Astrocyte of the cerebellum (primary cell): ENCODE measurements at places on chromosomes 6 and 20.

- DNase-seq, result no peak
Observed at GRCh38 chr6:101779051-101779844, 385.7 kb downstream of the GRIK2 start.

- DNase-seq, result no peak
Observed at GRCh38 chr6:55131616-55132015, 42.7 kb upstream of the HCRTR2 start.

GRCh38 chr6:74867291-74867690 is 338.6 kb downstream of the COL12A1 start:
- no peak for DNase-seq

DNA sequence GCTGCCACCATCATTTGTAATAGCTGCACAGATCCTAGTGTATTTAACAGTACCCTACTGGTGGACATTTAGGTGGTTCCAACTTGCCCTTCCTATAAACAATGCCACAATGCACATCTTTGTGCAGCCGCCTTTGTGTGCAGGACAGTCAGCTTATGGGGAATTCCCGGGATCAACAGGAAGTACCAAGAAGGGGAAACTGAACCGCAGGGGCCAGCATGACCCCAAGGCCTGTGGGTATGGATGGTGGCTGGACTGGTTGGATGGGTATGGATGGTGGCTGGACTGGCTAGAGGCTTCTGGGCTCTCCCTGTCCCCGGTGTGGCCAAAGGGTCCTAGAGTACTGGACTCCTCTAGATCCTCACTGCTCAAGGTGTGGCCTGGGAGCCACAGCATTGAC is 46.7 kb downstream of the CEBPB start:
- no peak for DNase-seq

GRCh38 chr20:50682947-50683530 is 8.3 kb downstream of the RIPOR3 start:
- DNase-seq, result no peak

DNA sequence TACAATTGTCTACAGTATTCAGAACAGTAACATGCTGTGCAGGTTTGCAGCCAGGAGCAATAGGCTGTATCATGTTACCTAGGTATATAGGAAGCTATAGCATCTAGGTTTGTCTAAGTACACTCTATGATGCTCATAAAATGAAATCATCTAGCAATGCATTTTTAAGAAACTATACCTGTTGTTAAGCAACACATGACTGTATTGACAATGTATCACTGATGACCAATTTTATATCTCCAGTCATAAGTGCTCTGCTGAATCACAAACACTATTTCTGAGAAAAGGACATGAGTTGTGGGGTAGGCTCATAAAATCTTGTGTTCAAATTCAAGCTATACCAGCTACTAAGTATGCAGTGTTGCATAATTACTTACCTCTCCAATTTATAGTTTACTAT is 501.3 kb downstream of the CD109 start:
- DNase-seq, result no peak

GRCh38 chr6:24430086-24430485 is 27.4 kb downstream of the MRS2 start:
- no peak for DNase-seq

GRCh38 chr6:125082908-125083683 is 70.5 kb upstream of the TPD52L1 start:
- DNase-seq, result no peak

DNA sequence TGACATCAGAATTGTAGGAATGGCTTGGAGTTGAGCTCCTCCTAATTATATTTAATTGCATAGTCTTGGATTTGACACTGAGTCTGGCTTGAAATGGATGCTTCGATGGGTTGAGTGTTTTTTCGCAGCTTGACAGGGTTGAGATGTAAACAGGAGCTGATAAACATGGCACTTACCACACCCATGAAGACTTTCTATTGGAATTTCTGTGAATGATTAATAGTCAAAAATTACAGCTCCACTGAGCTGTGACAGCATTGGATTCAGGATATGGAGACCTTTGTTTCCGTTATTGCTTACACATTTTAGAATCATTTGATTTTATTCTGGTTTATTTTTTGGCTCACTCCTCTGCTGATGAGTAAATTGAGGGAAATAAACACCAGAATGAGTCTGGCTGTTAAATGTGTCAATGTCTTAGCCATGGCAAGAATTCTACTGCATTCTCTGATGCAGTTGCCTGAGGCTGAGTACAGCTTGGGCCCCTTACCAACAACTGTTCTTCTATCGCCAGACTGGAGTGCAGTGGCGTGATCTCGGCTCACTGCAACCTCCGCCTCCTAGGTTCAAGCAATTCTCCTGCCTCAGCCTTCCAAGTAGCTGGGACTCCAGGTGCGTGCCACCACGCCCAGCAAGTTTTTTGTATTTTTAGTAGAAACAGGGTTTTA is 128.1 kb upstream of the DOK5 start:
- DNase-seq, result no peak

DNA sequence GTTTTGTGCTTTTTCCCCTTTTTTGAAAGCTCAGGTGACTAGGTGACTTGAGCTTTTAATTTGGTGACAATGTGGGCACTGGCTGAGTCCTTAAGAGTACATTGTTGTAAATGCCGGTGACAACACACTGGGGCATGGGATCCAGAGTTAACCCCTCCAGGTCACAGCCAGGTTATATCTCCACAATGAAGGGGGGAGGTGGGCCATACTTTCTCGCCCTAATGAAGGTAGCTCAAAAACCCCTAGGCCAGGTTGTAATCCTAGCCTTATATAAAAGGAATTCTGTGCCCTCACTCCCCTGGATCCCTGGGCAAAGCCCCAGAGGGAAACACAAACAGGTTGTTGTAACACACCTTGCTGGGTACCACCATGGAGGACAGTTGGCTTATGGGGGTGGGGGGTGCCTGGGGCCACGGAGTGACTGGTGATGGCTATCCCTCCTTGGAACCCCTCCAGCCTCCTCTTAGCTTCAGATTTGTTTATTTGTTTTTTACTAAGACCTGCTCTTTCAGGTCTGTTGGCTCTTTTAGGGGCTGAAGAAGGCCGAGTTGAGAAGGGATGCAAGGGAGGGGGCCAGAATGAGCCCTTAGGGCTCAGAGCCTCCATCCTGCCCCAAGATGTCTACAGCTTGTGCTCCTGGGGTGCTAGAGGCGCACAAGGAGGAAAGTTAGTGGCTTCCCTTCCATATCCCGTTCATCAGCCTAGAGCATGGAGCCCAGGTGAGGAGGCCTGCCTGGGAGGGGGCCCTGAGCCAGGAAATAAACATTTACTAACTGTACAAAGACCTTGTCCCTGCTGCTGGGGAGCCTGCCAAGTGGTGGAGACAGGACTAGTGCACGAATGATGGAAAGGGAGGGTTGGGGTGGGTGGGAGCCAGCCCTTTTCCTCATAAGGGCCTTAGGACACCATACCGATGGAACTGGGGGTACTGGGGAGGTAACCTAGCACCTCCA is 2.2 kb upstream of the VEGFA start:
- no peak for DNase-seq

DNA sequence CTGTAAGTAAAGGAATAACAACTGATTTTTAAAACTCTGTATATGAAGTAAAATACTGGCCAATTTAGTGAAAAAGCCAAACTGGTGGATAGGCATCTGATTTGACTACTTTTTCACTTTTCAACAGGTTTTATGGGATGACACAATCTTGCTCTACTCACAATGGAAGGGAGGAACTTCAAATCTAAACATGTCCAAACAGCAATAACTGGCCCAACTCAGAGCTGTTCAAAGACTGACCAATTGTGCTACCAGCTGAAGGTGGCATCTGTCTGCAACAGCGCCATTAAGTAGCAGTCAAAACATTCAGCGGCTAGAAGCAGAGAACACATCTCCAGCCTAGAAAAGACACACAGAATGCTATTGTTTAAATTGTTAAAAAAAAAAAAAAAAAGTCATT is 44.6 kb downstream of the SESN1 start:
- DNase-seq, result no peak

DNA sequence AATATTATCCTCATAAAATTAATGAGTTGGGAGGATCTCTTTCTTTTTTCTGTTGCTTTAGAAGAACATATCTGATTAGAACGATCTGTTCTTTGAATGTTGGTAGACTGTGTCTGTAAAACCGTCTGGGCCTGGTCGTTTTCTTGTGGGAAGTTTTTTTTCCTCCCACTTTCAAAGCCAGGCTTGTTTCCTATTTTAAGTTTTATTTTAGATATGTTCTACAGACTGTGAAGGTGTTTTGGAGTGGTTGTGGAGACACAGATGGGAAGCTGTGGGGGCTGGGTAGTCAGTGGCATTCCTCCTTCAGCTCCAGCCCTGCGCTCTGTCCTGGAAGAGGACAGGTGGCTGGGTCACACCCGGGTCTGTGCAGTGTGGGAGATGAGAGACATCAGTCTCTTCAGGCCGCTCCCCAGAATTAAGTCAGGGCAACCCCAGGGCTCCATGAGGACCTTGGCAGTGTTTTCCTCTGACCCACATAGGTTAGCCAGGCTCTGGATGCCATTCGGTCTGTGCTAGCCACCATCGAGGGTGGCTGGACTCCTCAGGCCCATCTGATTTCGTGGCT is 92.0 kb upstream of the SCP2D1 start:
- DNase-seq, result no peak

GRCh38 chr20:13249798-13250170 is 28.7 kb downstream of the ISM1 start:
- no peak for DNase-seq

GRCh38 chr6:131958542-131959470 is 7.6 kb upstream of the CCN2 start:
- DNase-seq, result no peak

- DNase-seq, result peak; percentile 8
Observed at GRCh38 chr6:29486577-29486976, 1.2 kb downstream of the MAS1L start.

DNA sequence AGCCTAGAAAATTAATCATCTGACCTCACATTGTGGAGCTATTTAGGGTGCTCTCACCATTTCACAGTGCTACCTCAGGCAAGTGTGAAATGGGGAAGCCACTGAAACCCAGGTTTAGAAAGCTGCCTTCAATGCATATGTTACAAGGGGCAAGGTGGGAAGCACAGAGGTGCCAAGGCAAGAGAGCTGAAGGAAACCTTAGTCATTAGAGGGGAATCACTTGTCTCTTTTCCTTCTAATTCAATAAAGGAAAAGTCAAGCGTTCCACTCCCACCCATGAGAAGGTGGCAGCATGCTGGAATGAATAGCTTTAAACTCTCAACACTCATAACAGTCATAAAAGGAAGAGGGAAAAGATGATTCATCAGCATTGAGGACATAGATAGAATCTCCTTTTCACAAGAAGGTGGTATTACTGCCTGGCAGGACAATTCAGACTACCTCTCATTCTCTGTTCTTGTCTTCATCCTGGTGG is 251.9 kb upstream of the IRAK1BP1 start:
- no peak for DNase-seq

GRCh38 chr20:56409521-56409920 is 2.5 kb upstream of the CASS4 start:
- no peak for DNase-seq

- no peak for DNase-seq
Observed at GRCh38 chr6:37109714-37110499, 60.0 kb upstream of the PIM1 start.

GRCh38 chr6:43172104-43173007 is 1.3 kb downstream of the SRF start:
- DNase-seq, result no peak

DNA sequence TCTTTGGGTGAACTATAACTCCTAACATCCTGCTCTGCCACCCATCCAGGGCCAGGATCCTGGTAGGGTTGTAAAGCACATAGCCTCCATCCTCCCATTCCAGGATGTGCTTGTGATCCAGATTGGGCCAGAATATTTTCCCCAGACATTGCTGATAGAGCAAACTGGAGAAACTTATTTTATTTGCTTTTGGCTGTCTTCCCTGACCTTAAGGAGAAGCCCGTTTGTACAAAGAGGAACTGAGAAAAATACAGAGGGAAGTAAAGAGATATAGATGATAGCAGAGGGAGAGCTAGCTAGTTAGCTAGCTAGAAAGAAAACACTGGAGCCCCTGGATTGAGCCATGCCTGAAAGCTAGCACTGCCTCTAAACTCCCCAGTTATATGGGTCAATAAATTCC is 9.0 kb upstream of the HDAC2 start:
- no peak for DNase-seq

- DNase-seq, result no peak
Observed at GRCh38 chr20:14178952-14179351, 158.5 kb downstream of the FLRT3 start.

- DNase-seq, result no peak
Observed at GRCh38 chr6:167146977-167147376, 10.8 kb downstream of the GPR31 start.

DNA sequence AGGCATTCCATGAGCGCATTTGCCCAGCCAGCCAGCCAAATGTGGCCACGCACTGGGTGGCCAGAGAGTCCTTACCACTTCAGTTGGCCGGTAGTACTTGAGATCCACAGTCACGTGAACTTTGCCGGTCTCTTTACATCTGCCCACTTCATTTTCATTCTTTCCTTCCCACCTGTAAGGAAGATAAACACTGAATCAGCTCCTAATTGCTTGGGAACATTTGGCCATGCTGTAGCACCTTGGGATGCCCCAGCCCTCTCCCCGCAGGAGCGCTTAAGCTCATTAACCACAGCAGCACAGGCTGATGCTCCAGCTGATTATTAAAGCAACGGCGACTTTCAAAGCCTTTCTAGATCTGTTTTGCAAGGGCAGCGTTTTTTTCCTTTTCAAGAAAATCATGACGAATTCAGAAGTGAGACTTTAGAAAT is 116.6 kb downstream of the FOXC1 start:
- DNase-seq, result no peak

GRCh38 chr6:170505306-170505705 is 47.8 kb downstream of the PSMB1 start:
- no peak for DNase-seq

GRCh38 chr6:161836643-161837448 is 563.0 kb upstream of the AGPAT4 start:
- peak; percentile 15 for DNase-seq

DNA sequence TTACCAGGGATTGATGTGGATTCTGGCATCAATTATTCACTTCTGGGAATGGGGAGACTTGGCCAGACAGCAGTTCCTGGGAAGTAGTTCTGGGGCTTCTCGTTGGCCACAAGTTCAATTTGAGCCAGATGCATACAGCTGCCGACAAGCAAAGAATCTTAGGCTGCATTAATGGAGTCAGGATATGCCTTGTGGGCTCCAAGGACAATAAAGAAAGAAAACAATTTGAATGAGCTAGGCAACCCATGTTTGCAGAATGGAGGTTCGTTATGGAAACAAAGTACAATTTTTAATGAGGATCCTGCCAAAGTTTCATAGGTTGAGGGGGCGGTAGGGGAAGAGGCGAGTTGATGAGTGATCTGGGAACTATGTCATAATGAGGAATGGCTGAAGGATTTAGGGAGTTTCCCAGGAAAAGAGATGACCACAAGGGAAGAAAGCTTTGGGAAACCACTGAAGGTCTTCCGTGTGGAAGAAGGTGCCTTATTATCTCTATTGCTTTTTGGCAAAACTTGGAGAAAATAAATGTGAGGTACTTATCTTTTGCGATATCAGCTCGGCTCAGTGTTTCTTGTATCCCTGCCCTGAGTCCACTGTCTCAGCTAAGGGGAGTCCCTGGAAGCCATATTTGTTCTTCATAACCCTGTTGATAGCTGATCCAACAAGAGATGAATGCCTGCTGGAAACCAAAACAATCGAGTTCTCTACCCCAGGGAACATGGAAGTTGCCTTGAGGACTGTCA is 181.0 kb upstream of the ZNF217 start:
- peak; percentile 67 for DNase-seq
